Hair follicular keratinocyte (primary cell): ENCODE measurements at places on chromosomes 16 and 17. TPM values are rescaled to one million over a fixed set of nuclear protein-coding genes. Genes with fewer than 3 reads are reported as not detected.

Gene USP22
- 116 and 119 TPM in 2 replicates for total RNA-seq

Gene USB1
- total RNA-seq, result 33.3 and 41.3 TPM in 2 replicates

Gene MSLN
- 0.78 and 3.8 TPM in 2 replicates for total RNA-seq

Gene SLC13A2
- total RNA-seq, result not detected in 2 replicates
